Astrocyte of the hippocampus (primary cell): ENCODE measurements at places on chromosomes 4 and X.

GRCh38 chrX:38006291-38006690, at the start of gene SYTL5:
Gene SYTL5, plus strand, starts transcription at chrX:38006553. Its CDS starts 27,337 bp downstream, at chrX:38033890.
- no peak for DNase-seq

DNA sequence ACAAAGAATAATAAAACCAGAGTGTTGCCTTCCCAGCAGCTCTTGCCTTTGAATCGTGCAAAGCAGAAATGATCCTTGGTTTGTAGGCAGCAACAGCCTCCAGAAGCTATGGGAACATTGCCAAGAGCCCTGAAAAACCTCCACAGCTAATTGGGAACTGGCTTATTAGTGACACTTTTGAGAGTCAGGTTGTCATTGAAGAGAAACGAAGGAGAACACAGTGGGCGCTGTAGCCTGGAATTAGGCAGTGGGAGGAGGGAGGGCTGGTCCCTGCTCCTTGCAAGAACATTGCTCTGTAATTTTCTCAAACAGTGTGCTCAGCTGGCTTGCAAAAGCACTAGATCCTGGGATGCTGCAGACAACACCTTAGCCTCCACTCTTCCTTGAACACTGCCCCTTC, 331.5 kb upstream of the EMCN start:
- peak; percentile 50 for DNase-seq

GRCh38 chrX:67384403-67384802, 159.4 kb upstream of the AR start:
- no peak for DNase-seq

DNA sequence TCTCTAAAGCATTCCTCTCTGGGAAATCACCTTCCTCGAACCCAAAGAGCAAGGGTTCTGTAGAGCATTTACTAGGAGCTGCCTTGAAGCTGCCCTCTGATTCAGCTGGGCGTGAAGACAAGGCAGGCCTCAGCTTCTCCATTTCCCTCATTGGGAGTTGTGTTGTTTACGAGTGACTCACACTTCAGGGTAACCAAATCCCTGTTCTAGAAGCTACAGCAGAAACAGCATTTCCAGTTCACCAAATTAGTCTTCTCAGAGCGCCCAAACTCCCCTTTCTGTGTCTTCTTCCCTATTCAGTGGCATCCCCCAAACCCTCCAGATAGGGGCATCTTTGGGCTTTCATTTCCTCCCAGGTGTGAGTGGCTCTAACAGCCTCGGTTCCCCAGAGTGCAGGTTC, 863 bp upstream of the XPNPEP2 start:
- peak; percentile 41 for DNase-seq

- peak; percentile 82 for DNase-seq
Measured at GRCh38 chr4:22987870-22988269, 295.1 kb downstream of the GBA3 start.

- peak; percentile 35 for DNase-seq
Measured at GRCh38 chr4:74056858-74057562, 18.5 kb upstream of the CXCL3 start.

- DNase-seq: no peak
Measured at GRCh38 chrX:10079231-10079630, 77.5 kb upstream of the CLCN4 start.

- DNase-seq: no peak
Measured at GRCh38 chr4:185740471-185740873, 71.5 kb downstream of the SORBS2 start.
